Activated naive CD4-positive, alpha-beta T cell treated with Interleukin-2 at 50 U/mL for 16 hours (primary cell): ENCODE measurements at places on chromosomes 1 and 21.

DNA sequence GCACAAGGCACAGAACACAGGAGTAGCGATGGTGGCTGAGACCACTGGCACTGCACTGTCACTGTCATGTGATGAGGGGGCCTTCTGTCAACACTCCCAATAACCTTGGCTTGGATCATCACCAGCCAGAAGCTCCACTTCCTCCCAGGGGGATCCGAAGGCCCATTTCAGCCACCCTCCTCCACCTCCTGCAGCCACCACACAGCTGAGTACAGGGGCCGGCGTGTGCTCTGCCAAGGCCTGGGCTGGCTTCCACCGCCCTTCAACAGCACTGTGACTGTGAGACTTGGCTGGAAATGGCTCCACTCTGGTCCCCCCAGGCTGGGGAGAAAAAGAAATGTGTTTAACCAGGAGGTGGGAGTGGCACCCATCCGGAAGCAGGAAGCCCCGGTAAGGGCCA, 9.9 kb upstream of the NADK start:
- DNase-seq, result no peak

- DNase-seq, result no peak
These were observed 122.2 kb downstream of the NOS1AP start for GRCh38 chr1:162191396-162192305.

GRCh38 chr1:116164150-116164549, 53.0 kb downstream of the MAB21L3 start:
- DNase-seq, result no peak

DNA sequence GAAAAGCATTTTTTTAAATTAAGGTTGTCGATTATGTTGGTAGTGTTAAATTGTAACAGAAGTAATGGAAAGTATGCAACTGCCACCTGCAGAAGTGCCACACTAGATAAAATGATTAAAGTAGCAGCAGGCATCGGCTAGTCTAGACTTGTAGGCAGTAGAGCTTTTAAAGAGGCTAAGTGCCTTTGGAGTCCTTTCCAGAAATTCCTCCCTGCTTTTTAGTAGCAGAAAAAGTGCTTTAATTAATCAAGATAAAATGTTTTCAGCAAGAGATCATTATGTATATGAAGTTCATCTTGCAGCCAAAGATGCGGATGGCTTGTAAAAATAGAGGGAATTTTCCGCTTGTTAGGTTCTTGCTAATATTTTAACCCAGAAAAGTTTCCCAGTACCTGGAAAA, 87.1 kb upstream of the LRRC8D start:
- DNase-seq, result no peak

GRCh38 chr1:229888561-229889001, 178.5 kb upstream of the GALNT2 start:
- no peak for DNase-seq

GRCh38 chr1:195946500-195946899, 661.7 kb downstream of the KCNT2 start:
- DNase-seq, result no peak

DNA sequence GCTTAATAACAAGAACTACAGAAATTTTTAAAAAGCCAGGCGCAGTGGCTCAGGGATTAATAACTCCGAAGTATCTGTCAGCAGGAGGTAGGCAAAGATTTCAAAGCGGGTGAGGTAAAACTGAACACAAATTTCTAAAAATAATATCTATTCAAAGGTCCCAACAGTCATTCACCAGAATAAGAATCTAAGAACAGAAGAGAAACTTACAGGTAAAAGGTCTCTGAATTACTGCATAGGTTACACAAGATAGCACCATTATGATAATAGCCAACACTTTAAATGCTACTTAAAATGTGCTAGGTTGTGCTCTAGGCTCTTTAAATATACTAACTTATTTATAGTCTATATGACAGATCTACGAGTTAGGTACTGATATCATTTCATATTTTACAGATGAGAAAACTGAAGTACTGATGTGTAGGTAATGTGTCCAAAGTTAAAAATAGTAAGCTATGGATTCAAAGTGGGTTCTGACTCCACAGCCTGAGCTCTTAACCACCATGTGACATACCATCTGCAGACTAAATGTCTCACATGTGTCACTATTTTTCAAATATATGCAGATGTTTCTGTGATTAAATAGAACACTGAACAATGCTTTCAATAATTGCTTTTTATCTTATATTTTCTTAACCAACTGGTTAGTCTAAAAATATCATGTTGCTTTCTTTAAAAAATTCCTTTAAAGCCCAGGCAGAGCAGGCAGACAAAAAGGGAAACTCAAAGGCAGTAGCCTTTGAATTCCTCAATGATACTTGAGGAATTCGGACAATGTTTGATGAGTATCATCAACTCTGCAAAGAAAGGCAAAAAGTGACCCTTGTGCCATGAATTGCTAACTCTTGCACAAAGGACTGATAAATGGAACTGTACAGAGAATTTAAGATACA, 80.5 kb upstream of the TTC39A start:
- DNase-seq, result no peak

DNA sequence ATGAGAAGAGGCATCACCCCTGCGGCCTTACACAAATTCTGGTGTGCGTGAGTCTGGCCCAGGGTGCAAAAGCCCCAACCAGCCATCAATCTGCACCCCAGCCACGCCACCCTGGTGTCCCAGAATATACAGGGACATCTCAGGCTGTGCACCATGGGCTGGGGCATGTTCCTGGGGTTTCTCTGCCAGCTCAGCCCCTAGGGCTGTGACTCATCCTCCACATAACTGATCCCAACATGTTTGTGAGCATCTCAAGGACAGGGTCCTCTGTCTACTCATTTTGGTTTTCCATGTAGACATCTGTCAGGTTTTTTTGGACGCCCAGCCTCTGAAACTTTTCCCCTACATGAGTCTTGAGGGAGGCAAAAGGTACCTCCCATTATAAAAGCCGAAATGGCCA, 511 bp downstream of the ZNF683 start:
- DNase-seq, result no peak

- peak; percentile 26 for DNase-seq
These were observed 1.2 kb downstream of the MCOLN2 start for GRCh38 chr1:84995484-84996334.

GRCh38 chr1:31591425-31592093, 15.2 kb downstream of the TINAGL1 start:
- DNase-seq, result no peak

DNA sequence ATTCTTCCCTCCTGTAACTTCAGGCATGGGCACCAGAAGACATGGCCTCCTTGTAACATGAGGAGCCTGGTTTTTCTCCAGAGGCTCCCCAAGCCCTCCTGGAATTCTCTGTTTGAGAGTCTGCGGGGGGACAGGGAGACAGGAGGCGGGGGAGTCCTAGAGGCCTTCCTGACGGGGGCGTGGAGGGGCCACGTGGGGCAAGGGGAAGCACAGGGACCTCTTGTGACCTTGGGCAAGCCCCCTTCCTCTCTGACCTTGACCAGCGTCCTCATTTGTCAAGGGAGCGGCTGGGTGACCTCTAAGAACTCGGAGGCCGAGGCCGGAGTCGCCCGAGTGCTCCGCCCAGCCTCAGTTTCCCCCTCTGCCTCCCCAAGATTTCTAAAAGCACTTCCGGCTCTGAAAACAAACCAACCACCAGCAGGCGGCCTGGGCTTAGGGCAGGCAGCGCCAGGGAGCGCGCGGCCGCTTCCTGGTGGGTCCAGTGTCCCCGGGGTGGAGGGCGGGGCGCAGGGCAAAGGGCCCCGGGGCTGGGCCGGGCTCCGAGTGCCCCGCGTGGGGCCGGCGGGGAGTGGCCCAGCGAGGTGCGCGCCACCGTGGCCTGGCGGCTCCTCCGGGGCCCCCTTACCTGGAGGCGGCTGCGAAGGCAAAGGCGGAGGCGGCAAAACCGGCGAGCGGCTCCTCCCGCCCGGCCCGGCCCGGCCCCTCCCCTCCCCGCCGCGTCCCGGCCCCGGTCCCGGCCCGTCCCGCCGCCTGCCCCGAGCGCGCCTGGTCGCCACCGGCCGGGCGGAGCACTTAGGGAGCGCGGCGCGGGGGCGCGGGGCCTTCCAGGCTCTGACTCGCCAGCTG, at the start of gene TMCO4:
Gene TMCO4 (minus strand): TSS at position 687 of the 846 bp plus-strand sequence. CDS start 19,158 bp downstream, outside the sequence.
- DNase-seq, result peak; percentile 66

- DNase-seq, result peak; percentile 22
These were observed 450.7 kb downstream of the PTPRC start for GRCh38 chr1:199089393-199090122.

DNA sequence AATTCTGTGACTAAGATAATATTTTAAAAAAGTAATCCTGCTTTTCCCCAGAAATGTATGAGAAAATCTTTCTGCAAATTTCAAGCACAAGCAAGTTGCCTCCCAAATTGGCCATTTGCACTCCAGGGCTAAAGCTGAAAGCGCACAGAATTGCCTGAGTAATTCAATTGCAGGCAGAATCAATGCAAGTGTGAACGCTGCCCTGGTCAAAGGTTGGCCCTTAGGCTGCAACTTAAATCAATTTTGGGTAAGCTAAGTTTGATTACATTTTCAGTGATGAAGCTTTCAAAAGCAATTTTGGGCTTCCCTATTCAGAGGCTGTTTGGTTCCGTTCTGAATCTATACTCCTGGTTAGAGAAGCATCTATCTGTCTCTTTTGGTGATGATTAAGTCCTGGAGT, 501.8 kb upstream of the ZRANB2 start:
- DNase-seq, result no peak

- DNase-seq, result no peak
These were observed 1.1 kb upstream of the GRHL3 start for GRCh38 chr1:24317956-24318614.

DNA sequence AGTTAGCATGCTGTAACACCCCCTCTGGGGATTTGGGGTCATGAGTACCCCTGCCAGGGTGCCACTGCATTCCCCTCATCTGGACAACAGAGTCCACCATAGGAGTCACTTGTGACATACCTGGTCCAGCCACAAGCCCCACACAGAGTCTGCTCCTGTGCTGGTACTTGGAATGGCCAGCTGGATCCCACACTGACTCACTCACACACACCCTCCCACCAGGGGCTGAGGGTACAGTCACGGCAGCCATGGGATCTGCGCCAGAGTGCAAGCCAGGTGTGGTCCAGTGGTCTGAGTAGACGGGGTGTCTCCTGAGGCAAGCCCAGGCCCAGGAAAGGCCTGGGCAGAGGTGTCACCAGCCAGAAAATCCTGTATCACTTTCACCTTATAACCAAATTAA, 67.7 kb downstream of the MRPL39 start:
- no peak for DNase-seq

DNA sequence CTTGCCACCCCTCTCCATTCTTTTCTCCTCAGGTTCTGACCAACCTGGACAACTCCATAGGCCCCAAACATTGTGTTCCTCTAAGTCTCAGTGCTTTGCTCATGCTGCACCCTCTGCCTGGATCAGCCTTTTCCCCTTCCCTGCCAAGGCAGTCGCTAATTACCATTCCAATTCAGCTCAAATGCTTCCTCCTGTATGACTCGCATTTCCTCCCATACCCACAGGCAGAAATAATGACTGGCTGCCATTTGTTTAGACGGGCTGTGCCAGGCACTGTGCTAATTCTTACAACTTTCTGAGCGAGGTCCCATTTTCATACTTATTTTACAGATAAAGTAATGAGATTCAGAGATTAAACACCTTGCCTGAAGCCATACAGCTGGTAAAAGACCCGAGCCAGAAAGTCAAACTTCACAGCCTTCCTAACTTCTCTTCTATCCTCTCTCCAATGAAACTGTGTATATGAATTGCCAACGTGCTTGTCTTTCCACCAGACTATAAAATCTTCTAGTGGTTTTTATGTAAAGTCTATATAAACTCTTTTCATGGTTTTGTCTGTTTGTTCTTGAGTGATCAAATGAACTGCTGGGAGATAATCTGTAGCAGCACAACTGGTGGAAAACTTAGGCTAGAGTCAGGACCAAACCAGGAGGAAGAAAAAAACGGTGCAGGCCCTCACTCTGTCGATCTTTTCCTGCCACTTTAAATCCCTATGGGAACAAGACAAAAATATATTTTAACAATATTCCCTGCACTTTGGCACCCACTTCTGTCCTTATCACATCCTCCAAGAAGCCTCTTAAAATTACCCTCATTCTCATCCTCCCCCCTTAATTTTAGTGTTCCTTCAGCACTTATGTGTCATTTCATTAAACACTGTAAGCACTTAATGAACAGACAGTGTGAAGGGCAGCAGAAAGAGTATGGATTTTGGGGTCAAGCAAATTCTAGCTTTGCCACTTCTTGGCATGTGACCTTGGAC, 33.7 kb downstream of the RAB3B start:
- DNase-seq, result no peak
